ENCODE measurements at places on chromosomes 1 and 21. TPM values are rescaled to one million over a fixed set of nuclear protein-coding genes. Genes with fewer than 3 reads are reported as not detected.

- DNase-seq, result no peak
These were observed 59.3 kb downstream of the MDM4 start for GRCh38 chr1:204575221-204576190.

DNA sequence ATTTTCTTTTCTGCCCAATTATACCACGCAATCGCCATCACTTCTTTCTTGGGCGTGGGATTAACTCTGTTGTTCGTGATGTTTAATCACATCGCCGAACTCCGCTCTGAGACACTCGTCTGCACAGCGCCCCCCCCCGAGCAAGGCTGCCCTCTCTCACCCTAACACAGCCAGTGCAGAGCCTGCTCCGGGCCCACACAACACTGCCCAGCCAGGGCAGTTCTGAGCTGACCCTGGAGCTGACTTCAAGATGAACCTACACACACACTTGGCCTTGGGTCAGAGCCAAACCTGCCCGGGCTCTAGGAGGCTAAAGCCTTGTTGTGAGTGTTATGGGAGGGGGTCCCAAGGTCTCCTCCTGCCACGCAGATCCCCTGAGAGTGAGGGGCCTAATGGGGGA, 64.6 kb upstream of the LRP8 start:
- DNase-seq, result no peak

- DNase-seq, result peak; percentile 70
These were observed 49.9 kb upstream of the LAPTM5 start for GRCh38 chr1:30807318-30808066.

- no peak for DNase-seq
These were observed 32.2 kb downstream of the SIPA1L2 start for GRCh38 chr1:232597721-232598120.

GRCh38 chr1:32180186-32181060, 948 bp downstream of the TXLNA start:
- peak; percentile 44 for DNase-seq

- DNase-seq, result no peak
These were observed 2.1 kb upstream of the FTCD start for GRCh38 chr21:46157396-46157986.

DNA sequence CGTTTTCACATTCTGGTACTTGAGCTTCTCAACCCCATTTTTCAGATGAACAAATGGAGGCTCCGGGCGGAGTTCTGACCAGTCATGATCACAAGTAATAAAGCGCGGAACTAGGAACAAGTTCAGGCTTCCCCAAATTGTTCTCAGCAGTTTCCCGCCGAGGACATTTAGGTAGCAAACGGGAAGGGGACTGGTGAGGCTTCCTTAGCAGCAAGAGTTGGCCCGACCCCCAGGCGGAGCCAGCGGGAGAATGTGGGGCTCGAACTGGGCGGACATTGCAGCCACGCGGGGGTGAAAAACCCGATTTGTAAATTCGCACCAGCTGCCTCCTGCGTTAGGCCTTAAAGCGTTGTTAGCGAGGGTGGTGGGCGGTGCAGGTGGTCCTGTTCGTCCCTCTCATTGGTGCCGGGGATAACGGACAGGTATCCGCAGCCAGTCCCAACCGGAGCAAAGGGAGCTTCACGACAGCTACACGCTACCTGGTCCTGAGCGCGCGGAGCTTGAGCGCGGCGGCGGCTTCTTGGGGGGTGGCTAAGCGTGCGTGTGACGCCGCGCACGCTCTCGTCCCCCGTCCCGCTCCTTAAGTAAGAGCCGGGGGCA, 15.3 kb downstream of the SEMA6C start:
- DNase-seq, result peak; percentile 85

DNA sequence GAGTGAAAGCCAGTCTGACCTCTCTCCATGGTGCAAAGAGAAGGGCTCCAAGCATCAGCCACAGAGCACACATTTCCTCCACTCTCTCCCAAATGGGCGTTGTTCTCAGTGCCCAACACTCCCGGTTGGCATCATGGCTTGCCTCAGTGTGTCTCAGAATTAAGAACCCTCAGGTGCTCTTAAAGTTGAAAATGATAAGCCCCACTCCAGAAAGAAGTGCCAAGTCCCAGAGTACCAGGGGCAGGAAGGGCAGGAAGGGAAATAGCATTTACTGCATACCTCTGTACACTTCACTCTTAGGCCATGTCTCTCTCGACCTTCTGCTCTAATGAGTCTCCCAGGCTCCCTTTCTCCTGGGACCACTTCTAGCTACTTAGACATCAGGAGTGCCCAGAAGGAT, 15.2 kb upstream of the ARHGEF2 start:
- DNase-seq, result no peak

GRCh38 chr1:167428395-167428794, 89.9 kb downstream of the CD247 start:
- no peak for DNase-seq

DNA sequence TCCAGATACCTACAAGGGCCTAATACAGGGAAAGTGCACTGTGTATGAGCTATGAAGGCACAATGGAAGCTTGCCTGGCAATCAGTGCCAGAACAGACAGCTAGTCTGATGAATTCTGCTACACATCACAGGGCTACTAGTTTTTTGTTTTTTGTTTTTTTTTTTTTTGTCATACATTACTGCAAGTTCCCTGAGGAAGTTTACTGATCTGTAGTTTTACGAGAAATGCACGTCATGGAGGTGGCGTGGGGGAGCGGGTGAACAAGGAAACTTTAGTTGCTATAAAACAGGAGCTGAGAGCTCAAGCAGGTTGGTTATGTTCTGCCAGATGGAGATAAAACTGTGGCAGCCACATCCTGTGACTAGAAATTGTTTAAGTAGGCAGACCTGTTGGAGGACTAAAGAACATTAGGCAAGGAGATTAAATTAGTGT, 17.7 kb downstream of the PTPRC start:
- no peak for DNase-seq

DNA sequence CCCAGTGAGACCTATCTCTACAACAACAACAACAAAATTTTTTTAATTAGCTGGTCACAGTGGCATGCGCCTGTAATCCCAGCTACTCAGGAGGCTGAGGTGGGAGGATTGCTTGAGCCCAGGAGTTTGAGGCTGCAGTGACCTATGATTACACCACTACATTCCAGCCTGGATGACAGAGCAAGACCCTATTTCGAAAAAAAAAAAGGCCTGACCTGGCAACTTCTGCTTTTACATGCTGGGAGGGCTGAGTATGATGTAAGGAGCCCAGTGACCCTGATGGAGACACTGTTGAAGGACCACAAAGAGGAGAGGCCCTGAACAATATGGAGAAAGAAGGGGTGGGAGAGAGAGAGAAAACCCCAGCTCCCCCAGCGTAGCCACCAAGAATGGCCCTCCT, 9.2 kb upstream of the VPS26C start:
- DNase-seq, result no peak

- no peak for DNase-seq
These were observed 287.3 kb downstream of the PTPRU start for GRCh38 chr1:29523576-29523975.

GRCh38 chr1:202143768-202144401, 652 bp downstream of the ARL8A start:
- DNase-seq, result peak; percentile 54

GRCh38 chr21:16473988-16474387, 744.2 kb downstream of the USP25 start:
- DNase-seq, result peak; percentile 12

DNA sequence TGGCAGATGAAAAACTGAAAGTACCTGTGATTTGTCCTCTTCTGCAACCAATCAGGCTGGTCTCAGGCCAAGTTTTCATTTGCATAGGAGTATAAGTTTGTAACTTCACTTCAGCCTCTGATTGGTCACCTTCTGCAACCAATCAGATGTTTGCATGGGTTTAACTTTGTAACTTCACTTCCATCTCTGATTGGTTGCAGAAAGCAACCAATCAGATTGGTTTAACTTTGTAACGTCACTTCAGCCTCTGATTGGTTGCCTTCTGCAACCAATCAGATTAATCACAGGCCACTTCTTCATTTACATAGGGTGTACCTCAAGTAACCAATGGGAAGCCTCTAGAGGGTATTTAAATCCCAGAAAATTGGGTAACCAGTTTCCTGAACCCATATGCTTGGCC, 18.9 kb upstream of the TUT4 start:
- no peak for DNase-seq

DNA sequence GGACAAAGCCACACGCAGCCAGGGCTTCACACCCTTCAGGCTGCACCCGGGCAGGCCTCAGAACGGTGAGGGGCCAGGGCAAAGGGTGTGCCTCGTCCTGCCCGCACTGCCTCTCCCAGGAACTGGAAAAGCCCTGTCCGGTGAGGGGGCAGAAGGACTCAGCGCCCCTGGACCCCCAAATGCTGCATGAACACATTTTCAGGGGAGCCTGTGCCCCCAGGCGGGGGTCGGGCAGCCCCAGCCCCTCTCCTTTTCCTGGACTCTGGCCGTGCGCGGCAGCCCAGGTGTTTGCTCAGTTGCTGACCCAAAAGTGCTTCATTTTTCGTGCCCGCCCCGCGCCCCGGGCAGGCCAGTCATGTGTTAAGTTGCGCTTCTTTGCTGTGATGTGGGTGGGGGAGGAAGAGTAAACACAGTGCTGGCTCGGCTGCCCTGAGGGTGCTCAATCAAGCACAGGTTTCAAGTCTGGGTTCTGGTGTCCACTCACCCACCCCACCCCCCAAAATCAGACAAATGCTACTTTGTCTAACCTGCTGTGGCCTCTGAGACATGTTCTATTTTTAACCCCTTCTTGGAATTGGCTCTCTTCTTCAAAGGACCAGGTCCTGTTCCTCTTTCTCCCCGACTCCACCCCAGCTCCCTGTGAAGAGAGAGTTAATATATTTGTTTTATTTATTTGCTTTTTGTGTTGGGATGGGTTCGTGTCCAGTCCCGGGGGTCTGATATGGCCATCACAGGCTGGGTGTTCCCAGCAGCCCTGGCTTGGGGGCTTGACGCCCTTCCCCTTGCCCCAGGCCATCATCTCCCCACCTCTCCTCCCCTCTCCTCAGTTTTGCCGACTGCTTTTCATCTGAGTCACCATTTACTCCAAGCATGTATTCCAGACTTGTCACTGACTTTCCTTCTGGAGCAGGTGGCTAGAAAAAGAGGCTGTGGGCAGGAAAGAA, 8.1 kb downstream of the PSRC1 start:
- DNase-seq, result no peak

DNA sequence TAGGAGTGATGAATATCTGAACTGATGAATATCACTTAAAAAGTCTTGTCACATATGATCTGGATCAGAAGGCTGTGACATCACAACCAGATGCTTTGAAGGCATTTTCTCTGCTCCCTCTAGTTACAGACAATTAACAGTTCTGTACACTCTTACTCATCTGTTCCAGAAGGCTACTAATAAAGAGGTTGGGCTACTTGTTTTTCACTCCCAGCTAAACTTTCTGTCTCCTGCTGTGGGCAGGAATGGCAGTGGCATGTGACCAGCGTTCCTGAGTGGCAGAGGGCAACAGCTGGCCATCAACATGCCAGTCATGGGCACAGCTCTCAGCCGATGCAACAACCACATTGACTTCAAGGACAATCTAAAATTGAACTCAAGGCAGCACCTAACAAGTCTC, 66.7 kb downstream of the SLC45A1 start:
- no peak for DNase-seq

GRCh38 chr1:240607006-240607405, 4.9 kb downstream of the GREM2 start:
- DNase-seq, result no peak

DNA sequence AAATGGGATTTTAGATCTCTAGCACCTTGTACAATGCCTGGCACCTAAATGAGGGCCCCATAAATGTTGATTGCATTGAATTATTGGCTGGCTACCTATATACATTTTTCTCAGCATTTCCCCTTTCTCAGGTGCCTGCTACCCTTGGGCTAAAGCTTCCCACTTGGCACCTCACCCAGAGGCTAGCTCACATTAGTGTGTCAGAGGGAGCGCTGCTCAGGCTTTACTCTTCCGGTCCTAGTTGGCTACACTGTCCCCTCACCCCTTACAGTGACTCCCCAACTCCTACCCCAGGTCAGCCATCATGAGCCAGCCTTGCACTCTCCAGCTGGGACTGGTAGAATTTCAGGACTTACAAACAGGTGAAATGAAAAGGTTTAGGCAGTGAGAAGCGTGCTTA, 9.5 kb downstream of the TRAF5 start:
- DNase-seq, result no peak

DNA sequence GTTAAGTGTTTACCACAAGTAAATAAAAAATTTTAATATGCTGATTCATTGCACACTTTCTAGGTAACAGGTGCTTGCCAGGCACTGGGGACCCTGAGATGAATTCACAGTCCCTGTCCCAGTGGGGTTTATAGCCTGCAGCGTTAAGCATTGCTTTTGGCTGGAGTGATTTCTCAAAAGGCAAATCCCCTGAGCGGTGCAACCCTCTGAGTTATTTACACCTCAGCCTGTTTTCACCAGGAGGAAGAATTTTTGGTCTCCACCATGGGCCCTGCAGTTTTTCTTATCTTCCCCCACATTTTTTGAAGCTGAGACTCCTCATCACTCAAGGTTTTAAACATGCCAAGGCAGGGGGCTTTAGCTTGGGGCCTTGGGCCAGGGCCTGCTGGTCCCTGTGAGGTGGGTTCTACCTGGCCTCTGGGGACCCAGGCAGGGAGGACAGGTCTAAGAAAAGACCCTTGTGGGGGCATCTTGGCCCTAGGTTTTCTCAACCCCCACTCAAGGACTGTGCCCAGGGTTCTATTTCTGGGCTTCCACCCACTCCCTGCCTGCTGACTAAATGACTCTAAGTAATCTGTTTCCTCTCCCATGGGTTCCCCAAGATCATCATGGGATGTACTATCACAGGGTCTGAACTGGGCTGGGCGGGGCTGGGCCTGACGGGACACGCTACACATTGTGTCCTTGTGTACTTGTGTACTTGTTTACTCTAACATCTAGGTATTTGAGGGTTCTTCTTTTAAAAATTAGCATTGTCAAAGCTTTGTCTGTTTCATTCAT, 10.2 kb upstream of the CHIT1 start:
- no peak for DNase-seq

Gene HORMAD1
- not detected for total RNA-seq

Gene C1orf141
- not detected for total RNA-seq

Gene PLEKHN1
- not detected for total RNA-seq

Gene GNG12
- total RNA-seq, result 41.7 TPM

Gene OR14I1
- total RNA-seq, result not detected

Gene HFM1
- total RNA-seq, result 2.5 TPM

Gene ETV3L
- total RNA-seq, result not detected

Gene TGFBR3
- total RNA-seq, result 25.3 TPM

Gene CRP
- not detected for total RNA-seq

Gene CNIH3
- 1.2 TPM for total RNA-seq

Gene PGBD5
- 10.1 TPM for total RNA-seq

Gene EFNA1
- total RNA-seq, result 46.5 TPM

Gene DDAH1
- total RNA-seq, result 8.7 TPM

Gene SDCCAG8
- total RNA-seq, result 23.4 TPM

Gene C1orf210
- not detected for total RNA-seq

Gene NEGR1
- 3.2 TPM for total RNA-seq

Gene SLC37A1
- 13.2 TPM for total RNA-seq

Gene CCDC181
- 0.55 TPM for total RNA-seq

Gene BMP8A
- total RNA-seq, result 0.66 TPM

Gene KRTAP19-3
- not detected for total RNA-seq

Gene SDHB
- total RNA-seq, result 376 TPM

Gene SYCP1
- total RNA-seq, result not detected

Gene TMEM269
- not detected for total RNA-seq

Measured in heart right ventricle (tissue), 16 donors.